ENCODE measurements at places on chromosomes 3 and 15.
A peak's percentile ranks its signal among the peaks of the same experiment; 100 is the strongest.

- peak; percentile 81 for DNase-seq
Measured at GRCh38 chr3:151203051-151203420, at the start of gene GPR171. Gene GPR171 (minus strand): TSS chr3:151203216. CDS start chr3:151199386, 3,830 bp downstream.

DNA sequence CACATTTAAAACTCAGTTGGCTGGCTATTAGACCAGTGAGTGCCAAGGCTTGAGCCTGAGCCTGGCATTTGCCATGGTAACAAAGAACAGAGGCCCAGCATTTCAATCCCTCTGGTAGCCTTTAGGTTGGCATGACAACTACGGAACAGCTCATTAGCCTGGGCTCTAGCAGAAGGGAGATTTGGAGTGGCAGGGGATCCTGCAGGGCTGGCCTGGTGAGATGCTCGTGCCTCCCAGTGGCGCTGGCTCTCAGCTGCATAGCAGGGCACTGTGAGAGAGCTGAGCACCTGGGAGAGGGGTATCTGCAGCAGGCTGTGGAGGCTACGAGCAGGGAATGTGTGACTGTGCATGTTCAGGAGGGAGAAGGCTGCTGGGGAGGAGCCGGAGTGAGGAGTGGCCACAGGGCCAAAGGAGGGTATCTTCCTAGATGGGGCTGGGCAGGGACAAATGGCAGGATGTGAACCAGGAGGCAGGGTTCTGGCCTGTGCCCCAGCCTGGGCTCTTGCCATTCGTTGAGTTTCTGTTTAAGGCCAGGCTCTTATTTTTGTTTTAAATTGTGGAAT, 5.6 kb upstream of the ABTB1 start:
- no peak for DNase-seq

DNA sequence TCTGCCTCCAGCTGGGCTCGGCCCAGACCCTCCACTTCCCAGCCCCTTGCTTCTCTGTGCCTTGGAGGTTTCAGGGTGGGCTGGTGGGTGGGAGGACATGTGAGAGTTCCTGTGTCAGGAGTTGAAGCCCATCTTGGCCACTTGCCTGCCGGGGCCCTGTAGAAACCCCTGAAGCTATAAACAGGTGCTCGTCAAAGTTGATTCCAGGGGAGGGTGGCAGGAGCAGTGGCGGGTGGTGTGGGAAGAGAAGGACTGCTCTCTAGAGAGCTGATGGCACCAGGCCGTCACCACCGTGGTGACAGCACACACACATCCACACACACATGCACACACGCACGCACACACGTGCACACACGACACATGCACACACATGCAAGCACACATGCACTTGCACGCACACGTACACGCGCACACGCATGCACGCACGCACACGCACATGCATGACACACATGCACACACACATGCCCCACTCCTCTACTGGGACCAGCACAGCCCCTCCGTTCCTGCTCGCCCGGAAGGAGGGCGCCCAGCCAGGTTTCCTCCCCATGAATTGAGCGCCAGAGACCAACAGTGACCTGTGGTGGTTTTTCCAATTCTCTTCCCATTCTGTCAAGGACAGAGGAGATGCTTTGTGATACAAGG, 56.3 kb upstream of the CGNL1 start:
- no peak for DNase-seq

- no peak for DNase-seq
Measured at GRCh38 chr3:160671231-160671630, 5.7 kb upstream of the ARL14 start.

GRCh38 chr3:10198761-10199649, 34.3 kb downstream of the IRAK2 start:
- peak; percentile 87 for DNase-seq

DNA sequence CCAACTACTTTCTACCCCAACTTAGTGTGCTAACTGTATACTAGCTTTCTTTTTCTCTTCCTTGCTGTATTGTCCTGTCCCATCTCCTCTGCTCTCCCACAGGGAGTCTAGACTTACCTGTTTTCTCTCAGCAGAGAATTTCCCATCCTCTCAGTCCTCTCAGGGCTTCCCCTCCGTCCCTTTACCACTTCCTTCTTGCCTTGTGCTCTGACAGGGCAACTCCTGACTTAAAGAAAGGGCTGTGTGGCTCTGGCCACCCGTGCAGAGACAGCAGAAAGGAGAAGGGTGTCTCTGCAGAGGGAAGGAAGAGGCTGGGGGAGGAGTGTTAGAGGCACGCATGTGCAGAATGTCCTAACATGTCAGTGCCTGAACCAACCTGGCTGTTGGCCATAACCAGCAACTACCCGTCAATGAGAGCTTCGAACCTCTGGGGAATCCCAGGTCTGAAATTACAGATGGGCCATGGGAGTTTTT, at the start of gene GCSAM:
TSS of gene GCSAM (minus strand) at position 274 of the 474 bp plus-strand sequence. CDS start at position 146, 128 bp downstream.
- peak; percentile 71 for DNase-seq

DNA sequence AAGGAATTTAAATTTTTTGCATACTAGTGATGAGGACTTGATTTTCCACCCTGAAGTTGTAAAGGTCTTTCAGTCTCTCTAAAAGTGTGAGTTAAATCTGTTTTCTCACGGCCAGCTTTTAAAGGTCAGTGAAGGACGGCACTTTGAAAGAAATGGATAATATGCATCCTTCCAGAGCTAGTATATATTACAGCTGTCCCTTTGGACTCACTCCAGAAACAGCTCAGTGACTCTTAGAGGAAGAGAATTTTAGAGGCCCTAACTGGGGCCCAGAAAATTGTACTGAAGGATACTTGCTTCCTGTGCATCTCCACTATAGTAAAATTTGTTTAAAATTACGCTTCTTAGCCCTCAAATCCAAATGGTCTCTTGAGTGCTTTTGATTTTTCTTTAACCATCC, 41.6 kb downstream of the PIK3CA start:
- DNase-seq = no peak

- DNase-seq = no peak
Measured at GRCh38 chr3:114218006-114218405, 19.4 kb downstream of the ZNF80 start.

DNA sequence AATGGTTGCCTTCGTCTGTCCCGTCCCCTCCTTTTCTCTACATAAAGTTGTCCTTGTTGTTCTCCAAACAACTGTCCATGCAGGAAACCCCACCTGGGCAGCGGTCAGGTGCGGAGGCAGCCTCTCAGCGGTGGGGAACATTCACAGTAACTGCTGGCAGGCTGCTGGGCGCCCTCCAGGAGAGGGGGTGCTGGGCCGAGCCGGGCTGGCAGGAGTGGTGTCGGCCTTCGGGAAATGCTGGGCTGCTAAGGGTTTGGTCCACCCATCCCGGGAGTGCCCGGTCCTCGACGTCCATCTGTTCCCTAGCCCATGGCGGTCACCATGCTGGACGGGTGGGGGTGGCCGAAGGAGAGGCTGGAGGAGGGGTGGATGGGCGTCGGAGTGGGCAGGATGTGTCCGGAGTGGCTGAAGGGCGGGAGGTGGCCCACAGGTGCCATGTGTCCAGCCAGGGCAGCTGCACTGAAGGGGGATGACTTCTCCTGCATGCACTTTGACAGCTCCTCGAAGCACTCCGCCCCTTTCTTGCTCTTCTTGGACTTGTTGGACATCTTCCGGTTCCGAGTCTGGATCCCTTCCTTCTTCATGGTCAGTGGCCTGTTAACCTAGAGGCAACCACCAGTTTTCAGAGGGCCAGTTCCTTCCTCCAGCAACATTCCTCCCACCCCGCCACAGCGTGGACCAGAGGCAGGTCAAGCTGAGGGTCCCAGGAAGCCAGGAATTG, 12.1 kb downstream of the GATA2 start:
- DNase-seq = no peak

- no peak for DNase-seq
Measured at GRCh38 chr3:149581248-149581647, 76.6 kb downstream of the WWTR1 start.

DNA sequence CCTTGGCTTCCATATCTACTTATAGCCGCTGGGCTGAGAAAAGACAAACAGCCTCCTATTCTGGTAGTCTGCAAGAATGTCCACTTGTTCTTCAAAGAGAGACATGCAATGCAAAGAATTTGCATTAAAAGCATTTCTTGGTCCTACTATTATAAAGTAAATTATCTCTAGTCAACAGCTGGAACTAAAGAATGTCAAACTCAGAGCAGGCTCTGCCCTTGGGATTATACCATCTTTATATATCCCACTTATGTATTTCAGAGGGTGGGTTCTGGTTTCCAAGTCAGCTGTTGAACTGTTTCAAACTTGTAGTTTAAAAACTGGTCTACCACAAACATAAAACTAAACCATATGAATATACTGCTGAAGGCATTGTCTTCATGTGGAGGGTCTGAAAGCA, 7.0 kb upstream of the ACTC1 start:
- DNase-seq = no peak

DNA sequence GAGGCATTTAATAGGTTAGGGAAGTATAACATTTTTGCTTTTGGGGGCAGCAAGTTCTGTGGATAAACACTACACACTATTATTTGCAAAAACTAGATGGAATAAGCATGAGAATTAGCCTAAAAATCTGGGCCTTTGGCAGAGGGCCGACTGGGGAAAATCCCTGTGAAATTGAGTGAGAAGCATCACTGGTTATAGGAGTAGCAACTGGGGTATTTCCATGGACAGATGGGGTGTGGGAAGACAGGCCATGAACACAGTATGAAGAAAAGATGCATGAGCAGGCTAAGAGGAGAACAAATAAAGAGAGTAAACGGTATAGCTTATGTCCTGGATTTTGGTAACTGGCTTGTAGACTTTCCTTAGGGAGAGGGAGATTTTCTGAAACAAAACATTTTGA, 32.9 kb upstream of the CSPG5 start:
- DNase-seq = no peak

DNA sequence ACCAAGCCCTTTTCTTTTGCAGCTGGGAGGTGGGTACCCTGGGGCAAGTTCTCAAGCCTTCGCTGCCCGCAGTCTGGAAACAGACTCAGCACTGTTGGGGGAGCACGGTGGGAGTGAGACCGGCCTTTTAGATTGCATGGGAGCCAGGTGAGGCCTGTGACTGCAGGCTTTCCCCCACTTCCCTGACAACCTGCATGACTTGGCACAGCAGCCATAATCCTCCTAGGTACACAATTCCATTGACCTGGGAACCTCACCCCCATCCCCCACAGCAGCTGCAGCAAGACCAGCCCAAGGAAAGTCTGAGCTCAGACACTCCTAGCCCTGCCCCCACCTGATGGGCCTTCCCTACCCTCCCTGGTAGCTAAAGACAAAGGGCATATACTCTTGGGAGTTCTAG, 52.2 kb upstream of the CCDC80 start:
- DNase-seq = no peak

DNA sequence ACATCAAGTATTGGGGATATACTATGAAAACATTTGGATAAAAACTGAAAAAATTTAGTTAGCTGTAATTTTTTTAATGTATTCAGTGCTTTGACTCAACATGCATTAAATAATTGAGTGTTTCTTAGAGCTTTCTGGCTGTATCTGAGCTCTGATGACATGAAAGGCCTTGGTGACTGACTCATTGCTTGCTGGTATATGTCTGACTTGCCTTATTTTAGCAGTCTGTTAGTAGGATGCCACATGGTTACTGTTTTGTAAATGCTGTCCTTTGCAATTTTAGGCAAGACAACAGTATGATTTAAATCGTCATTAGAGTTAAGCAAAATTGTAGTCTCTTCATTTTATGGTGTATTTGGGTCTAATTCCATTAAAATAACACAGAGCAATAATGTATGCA, 199.2 kb downstream of the GHSR start:
- DNase-seq = no peak

DNA sequence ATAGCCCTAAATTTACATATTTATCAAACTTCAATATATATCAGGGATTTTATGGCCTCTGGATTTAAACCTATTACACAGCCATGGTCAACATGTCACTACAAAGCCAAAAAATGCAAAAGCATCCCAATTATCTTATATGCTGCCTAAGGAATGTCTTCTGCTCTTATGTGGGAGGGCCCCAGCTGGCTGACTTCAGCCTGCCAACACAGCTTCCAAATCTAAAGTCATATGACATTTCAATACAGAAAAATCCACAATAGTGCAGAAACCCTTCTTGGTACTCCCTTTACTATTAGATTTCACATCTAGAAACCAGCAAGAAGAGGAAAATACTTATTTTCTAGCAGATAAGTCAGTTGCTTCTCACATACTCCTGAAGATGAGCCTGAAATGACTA, 6.4 kb downstream of the PFN2 start:
- no peak for DNase-seq

- DNase-seq = no peak
Measured at GRCh38 chr3:45332493-45332892, 55.9 kb upstream of the LARS2 start.

- DNase-seq = no peak
Measured at GRCh38 chr3:128173849-128174248, 20.6 kb downstream of the EEFSEC start.

DNA sequence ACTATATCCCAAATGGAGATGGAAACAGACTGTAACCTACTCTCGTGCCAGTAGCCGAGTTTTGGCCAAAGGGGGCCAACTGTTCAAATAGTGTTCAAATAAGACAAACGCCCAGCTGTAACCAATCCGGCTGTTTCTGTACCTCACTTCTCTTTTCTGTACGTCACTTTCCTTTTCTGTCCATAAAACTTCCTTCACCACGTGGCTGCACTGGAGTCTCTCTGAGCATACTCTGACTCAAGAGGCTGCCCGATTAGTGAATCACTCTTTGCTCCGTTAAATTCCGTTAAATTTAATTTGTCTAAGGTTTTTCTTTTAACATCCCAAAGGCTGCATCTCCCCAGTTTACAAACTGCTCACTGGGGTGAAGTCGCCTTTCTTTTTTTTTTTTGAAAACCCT, 219.2 kb upstream of the P2RY1 start:
- DNase-seq = no peak

DNA sequence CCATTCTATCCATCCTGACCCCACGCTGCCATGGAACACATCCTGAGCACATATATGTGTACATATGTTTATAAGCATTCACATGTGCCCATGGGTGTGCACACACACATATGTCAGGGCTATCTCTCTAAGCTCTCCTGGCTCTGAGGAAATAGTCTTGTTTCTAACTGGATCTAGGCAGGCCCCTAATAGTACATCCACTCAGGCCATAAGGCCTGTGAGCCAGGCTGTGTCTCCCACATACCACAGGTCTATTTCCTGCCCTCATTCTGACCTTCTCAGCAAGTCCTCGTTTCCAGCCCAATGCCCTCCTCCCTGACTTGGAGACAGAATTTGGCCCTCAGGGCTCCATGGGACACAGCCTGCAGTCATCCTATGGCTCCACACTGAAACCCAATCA, 284.8 kb upstream of the CTNNB1 start:
- DNase-seq = no peak

DNA sequence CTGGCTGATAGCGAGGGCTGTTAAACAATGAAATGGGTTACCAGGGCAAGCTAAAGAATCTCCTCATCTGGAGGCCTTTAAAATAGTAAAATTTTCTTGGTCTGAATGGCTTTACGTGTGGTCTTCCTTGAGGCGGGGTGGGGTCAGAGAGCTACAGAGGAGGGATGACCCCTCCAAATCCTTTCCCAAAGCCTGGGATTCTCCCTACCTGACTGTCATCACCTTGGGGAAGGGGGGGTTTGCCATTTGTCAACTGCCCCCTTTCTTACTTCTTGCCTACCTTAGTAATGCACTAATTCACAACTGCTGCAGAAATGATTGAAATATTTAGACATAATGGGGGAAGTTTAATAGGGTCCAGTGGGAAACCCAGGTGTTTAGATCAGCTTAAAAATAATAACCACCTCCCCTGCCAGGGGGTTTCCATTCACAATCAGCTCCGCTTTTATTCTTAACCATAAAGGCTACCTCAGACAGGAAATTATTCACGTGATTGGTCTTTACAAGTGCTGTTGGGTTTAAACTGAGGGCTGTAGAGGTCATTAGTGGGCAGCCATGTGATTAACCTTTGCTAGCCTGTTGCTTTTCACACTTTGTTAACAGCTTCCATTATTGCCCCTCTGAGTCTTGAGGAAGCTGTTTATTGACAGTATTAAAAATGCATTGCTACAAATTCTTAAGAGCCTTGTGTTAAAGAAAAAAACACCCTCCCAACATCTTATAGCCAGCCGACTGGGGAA, 276.5 kb upstream of the ATP11B start:
- no peak for DNase-seq

Data from activated naive CD4-positive, alpha-beta T cell treated with anti-CD3 and anti-CD28 coated beads, Interleukin-2, amount 10 ng/mL, durations not matched to agents 7 days and 5 days (primary cell).